ENCODE measurements at places on chromosomes 13 and 19.

GRCh38 chr19:19120308-19121231 lies 17.7 kb downstream of the TMEM161A start:
- no peak for DNase-seq

DNA sequence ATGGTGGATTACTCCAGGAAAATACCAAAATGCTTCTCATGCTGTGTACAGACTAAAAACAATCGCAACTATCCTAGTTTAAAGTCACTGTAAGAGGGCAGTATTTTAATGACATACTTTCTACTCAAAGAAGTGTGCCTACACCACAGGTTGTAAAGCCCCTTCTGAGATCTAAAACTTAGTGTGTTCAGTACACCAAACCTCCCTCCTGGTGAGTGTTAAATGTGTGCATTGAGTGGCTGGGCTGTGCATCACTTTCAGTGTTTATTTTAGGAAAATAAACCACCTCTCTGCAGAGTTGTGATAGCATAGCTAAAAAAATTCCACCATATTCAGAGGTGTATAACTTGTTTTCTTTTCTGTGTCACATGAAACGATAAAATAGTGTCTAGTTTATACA lies 263.7 kb downstream of the DACH1 start:
- no peak for DNase-seq

DNA sequence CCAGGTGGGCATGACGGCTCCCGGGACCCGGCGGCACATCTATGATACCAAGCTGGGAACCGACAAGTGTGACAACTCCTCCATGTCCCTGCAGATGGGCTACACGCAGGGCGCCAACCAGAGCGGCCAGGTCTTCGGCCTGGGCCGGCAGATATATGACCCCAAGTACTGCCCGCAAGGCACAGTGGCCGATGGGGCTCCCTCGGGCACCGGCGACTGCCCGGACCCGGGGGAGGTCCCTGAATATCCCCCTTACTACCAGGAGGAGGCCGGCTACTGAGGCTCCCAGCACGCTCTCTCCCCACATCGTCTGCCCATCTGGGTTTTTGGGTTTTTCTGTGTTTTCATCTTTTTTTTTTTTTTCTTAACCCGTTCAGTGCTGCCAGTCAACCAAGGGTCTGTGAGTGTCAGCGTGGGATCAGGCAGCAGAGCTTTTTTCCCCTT lies 2.3 kb upstream of the ABCA7 start:
- no peak for DNase-seq

GRCh38 chr13:109725995-109726637 lies 60.3 kb downstream of the IRS2 start:
- no peak for DNase-seq

- DNase-seq = peak; percentile 88
Measured at GRCh38 chr19:48513289-48514122, 1.9 kb upstream of the LMTK3 start.

- DNase-seq = no peak
Measured at GRCh38 chr19:17112700-17113099, 37.1 kb downstream of the MYO9B start.

DNA sequence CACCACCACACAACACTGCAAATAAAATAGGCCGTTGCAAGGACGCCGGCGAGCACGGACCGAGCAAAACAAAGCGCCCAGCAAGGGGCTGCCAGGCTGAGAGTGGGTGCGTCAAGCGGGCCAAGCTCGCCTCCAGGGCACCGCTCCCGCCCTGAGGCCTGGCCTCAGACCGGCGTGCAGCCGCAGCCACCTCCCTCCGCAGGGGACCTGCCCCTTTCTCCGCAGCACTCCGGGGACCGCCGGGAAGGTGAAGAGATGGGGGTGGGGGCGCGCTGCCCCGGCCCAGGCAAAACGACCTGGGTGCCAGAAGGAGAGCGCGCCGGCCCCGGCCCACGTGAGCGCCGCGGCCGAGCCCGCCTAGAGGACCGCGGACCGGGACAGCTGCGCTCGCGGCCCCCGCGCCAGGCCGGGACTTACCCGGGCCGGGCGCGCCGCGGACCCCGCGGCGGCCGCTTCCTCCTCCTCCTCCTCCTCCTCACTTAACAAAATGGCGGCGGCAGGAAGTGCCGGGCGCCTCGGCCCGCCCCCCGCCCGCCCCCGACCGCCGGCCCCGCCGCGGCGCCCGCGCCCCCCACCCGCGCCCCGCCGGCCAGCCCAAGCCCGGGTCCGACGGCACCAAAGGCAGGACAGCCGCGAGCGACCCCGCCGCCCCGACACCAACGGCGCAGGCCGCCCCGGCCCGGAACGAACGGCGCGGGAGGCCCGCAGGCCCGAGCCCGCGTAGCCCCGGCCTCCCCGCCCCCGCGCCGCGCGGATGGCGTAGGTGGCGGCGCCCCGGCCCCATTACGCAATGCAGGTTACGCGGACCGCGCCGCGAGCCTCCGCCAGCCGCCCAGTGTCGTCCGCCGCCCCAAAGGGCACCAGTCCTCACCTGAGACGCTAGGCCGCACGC lies 674 bp downstream of the BRD4 start:
- DNase-seq = peak; percentile 85

GRCh38 chr13:73519396-73520116 lies 460.8 kb downstream of the KLF5 start:
- no peak for DNase-seq

- no peak for DNase-seq
Measured at GRCh38 chr13:27617881-27618321, 2.4 kb downstream of the LNX2 start.

- DNase-seq = no peak
Measured at GRCh38 chr13:27857282-27857681, 62.5 kb upstream of the PDX1 start.

GRCh38 chr19:15471639-15472101 lies 7.3 kb upstream of the RASAL3 start:
- no peak for DNase-seq

GRCh38 chr13:31038834-31039552 lies 106.5 kb downstream of the TEX26 start:
- DNase-seq = peak; percentile 43

- DNase-seq = no peak
Measured at GRCh38 chr13:102814793-102815192, 15.9 kb downstream of the BIVM start.
